ENCODE measurements at places on chromosomes 3 and 15.

DNA sequence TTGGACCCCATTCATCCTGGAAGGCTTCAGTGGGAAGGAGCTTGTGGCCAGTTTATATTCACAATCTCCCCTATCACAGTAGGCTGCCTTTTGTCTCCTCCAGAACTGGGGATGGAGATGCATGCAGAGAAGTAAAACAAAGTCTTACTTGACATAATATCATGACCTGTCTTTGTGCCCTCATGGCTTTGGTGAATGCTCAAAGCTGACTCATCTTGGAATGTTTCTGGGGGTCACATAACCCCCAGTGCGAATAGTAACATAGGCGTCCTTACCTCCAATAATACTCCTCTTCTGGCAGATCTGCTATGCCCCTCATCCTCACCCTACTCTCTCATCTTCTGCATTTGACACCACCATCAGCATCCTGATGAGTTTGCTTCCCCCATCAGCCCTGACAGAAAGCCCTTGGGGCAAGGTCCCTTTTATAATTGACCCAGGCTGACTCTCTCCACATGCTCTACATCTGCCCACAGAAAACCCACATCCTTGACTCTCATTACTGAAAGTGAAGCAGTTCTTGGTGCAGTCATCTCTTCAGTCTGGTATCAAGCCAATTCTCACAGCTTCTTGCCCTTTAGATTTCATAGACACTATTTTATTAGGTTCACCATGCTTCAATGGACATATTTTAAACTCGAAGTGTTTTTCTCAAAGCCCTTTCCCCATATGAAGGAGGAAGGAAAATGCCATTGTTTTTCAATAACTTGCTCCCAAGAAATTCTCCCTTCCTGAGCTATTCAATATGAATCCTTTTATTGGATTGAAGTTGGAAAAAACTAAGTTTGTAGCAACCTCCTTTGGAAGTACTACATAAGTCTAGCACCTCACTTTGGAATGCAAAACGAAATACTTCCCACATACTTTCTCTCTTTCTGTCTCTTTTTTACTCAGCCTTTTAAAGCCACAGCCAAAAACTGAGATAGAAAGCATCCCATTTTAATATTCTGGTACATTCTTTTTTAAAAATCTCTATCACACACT lies 36.6 kb downstream of the OSTN start:
- DNase-seq: no peak

DNA sequence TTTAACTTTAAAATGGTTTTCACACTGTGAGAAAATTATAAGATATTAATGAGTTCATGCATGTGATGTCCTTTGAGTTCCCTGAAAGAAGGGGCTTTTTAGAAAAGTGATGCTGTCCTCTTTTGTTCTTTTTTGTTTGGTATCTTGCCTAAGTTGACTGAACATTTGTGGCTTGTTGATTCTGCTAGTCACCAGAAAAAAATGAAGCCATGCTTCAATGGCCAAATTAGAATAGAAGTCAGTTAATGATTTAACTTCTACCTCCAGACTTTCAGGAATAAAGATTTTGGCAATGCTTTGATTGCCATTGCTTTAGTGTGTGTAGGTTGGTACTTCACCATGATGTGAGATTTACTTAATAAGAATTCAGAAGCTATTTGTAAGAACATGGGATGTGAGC lies 260.6 kb upstream of the NECTIN3 start:
- no peak for DNase-seq

DNA sequence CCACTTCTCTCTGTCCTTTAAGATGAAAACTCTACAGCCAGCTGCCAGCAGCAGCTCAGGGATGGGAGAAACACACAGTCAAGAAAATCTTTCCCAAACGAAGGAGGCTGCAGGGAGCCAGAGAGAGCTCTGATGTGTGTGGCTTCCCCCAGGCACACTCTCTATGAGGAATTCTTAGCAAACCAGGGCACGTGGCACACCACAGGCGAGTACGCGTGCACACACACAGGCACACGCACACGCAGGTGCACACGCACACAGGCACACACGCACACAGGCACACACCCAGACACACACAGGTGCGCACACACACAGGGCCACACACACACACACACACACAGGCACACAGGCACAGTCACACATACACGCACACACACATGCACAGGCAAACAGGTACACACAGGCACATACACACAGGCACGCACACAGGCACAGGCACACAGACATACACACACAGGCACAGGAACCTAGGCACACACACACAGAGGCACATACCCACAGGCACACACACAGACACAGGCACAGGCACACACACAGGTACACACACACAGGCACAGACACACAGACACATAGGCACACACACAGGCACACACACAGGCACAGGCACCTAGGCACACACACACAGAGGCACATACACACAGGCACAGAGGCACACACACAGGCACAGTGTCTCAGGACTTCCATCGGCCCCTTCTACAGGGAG lies 91.5 kb upstream of the ATP2B2 start:
- no peak for DNase-seq

GRCh38 chr3:62479326-62479725 lies 106.0 kb upstream of the FEZF2 start:
- no peak for DNase-seq

- no peak for DNase-seq
Observed at GRCh38 chr3:84292128-84292527, 666.7 kb upstream of the CADM2 start.

DNA sequence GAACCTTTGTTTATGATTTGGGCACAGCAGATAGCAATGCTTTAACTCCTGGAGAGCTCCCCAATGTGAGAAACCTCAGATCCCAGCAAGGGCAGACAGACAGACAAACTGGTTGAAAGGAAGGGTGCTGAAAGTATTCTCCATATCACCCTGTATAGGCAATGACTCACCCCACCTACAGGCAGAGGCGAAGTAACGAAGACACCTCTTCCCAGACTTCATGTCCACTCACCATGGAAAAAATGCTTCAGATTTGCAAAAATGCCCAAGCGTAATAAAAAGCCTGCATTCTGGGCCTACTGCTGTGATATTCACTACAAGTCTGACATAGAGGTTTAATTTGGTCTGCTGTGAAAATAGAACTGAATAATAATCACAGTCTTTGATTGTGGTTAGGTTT lies 50.5 kb downstream of the THBS1 start:
- DNase-seq: no peak

DNA sequence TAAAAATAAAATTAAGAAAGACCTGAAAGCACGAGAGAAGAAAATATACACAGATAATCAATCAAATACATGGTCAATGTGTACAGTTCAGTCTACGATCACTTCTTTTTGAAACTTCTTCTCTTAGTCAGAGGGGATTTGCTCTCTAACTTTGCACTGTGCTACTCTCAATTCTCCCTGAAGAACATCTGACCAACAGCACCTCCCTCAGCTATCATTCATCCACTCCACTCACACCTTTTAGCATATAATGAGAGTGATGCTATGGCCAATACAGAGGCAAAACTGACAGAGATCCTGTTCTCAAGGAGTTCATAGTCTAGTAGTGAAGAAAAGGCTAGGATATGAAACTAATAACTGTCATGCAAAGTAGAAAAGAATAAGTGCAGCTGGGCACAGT lies 45.9 kb downstream of the P3H2 start:
- no peak for DNase-seq

- no peak for DNase-seq
Observed at GRCh38 chr15:67920524-67921240, 80.8 kb upstream of the RNU6-1 start.

- no peak for DNase-seq
Observed at GRCh38 chr15:64542091-64542490, 81.7 kb downstream of the ZNF609 start.
